ENCODE measurements at places on chromosomes 5 and 9.
A peak's percentile ranks its signal among the peaks of the same experiment; 100 is the strongest.

- no peak for DNase-seq
Measured at GRCh38 chr5:59665086-59665831, 228.3 kb downstream of the PDE4D start.

- DNase-seq = no peak
Measured at GRCh38 chr5:119031905-119032304, 39.0 kb upstream of the DMXL1 start.

GRCh38 chr5:39178861-39179260 is 40.5 kb downstream of the FYB1 start:
- DNase-seq = no peak

DNA sequence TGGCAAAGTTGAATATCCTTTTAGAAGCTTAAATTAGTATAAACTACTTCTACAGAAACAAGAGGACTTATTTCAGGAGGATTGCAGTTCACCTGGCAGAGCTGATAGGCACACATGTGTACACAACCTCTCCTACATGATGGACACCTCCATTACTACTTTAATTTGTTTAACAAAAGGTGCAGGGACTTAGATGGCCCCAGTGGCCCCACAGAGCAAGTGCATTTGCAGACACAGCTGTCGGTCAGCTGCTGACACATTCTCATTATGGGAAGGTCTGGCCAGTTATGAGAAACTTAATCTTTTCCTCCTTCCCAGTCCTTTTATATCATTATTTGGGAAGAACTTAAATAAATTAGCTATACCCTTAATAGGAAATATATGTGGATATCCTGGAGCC is 28.3 kb downstream of the TDRD7 start:
- DNase-seq = no peak

DNA sequence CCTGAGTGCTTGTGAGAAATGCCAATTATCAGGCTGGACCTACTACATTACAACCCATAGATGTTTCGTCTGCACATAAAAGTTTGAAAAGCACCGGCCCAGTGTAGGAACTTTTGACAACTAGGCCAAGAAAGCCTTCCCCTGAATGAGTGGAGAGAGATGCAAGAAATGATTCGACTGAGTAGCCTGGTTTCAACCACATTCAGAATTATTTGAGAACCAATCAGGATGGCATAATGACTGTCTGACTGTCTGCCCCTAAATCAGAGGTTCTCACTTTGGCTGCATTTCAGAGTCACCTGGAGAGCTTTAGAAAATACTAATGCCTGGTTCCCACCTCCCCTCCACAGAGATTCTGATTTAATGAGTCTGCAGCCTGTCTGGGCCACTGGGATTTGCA is 61.1 kb downstream of the FRMD3 start:
- no peak for DNase-seq

DNA sequence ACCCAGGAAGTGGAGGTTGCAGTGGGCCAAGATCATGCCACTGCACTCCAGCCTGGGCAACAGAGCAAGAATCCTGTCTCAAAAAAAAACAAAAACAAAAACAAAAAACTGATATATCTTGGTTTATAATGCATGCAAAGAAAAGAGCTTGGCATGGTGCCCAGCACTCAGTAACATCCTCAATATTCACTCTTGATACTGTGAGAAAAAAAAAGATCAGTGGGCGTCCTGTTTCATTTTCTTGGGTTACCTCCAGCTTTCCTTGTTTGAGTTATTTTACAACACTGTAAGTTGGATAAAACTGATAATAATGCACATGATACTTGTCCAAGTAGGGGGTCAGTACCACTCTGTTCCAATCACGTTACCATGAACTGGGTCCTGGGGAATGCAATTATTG is 7.8 kb downstream of the PHYHD1 start:
- DNase-seq = no peak

DNA sequence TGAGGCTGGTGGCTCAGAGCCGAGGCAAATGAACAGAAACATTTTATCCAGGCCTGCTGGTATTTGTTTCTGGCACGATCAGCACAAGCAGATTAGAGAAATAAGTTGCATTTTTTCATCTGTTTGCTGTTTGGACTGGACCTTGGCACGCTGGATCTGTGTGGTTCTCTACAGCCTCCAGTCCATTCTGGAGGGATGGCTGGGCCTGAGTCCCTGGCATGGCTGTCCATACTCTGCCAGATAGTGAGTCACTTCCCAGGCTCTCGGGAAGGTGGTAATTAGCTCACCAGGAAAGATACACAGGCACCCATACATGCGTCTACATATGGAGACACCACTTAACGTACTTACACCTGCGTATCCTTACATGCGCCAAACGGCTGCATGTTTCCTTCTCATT is 78.6 kb downstream of the SPRY4 start:
- peak; percentile 78 for DNase-seq

DNA sequence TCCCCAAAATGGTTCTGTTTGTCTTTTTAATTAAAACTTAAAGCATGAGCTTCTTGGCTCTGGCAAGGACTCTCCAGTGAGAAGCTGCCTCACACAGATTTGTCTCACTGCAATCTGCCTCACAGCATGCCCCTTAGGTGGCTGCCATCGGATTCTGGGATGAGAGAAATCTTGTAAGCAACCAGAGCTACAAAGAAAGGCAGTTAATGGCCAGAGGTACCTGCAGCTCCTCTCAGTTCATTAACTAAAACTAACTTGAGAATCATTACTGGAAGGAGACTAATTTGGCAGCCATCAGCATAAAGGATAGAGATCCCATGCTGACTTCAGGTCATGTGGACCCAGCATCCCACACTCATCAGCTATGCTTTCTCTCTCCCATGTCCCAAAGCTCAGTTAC is 220.6 kb upstream of the DMAC1 start:
- no peak for DNase-seq

GRCh38 chr9:92780206-92780605 is 15.6 kb upstream of the BICD2 start:
- no peak for DNase-seq

- DNase-seq = no peak
Measured at GRCh38 chr5:72767289-72768010, 49.0 kb upstream of the TNPO1 start.

DNA sequence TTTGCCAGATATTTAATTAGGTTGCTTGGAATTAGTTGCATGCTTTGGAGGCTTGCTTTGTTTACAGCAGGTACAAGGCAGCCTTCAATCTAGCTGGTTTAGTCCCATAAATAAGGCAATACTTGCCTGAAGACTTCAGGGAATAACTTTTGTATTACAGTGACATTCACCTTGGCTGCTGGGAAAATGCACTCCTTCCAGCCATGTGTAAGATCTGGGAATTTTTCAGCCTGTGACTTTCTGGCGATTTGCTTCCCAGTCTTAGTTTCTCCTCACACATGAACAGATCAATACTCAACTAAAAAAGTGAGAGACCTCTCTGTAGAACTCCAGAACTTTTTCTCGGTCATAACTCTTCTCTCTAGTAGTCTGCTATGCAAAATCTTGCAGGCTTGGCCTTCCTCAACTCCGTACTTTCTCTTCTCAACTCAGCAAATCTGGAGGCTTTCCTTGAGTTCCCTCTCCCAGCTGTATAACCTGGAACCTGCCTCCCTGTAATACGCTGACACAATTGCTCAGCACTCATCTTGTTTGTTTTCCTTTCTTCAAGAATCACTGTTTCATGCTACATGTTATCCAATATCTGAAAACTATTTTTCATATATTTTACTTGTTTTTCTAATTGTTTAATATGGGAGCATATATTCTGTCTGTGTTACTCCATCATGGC is 173.0 kb downstream of the MSX2 start:
- no peak for DNase-seq

GRCh38 chr5:115396081-115396480 is 99.6 kb upstream of the CCDC112 start:
- no peak for DNase-seq

Measured in GM04504 (cell line).